Kidney epithelial cell (primary cell): ENCODE measurements at places on chromosomes 11 and 22.
A peak's percentile ranks its signal among the peaks of the same experiment; 100 is the strongest.

- no peak for DNase-seq
Measured at GRCh38 chr11:83508804-83509203, 222.6 kb upstream of the CCDC90B start.

DNA sequence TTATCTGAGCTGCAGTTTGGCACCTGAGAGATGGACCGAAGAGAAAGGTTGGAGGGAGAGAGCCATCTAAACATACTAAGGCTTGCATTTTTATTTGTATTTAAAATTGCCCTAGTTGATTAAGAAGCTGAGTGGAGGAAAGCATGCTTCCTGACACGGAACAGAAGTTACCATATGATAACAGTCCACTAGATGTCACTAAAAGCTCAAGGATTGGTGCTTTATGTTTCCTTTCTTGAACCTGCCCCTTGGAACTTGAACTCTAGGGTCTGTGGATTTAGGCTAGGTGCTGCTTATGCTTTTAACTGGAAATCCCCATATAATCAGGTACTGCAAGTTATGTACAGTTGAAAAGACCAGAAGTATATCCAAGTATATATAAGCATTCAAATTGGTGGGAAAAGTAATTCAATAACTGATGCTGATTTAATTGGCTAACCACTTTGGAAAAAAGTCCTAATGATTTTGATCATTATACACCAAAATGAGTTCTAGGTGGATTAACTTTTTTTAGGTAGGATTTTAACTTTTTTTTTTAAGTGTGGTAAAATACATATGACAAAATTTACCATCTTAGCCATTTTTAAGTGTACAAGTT lies 9.5 kb downstream of the RBMXL2 start:
- peak; percentile 1 for DNase-seq

DNA sequence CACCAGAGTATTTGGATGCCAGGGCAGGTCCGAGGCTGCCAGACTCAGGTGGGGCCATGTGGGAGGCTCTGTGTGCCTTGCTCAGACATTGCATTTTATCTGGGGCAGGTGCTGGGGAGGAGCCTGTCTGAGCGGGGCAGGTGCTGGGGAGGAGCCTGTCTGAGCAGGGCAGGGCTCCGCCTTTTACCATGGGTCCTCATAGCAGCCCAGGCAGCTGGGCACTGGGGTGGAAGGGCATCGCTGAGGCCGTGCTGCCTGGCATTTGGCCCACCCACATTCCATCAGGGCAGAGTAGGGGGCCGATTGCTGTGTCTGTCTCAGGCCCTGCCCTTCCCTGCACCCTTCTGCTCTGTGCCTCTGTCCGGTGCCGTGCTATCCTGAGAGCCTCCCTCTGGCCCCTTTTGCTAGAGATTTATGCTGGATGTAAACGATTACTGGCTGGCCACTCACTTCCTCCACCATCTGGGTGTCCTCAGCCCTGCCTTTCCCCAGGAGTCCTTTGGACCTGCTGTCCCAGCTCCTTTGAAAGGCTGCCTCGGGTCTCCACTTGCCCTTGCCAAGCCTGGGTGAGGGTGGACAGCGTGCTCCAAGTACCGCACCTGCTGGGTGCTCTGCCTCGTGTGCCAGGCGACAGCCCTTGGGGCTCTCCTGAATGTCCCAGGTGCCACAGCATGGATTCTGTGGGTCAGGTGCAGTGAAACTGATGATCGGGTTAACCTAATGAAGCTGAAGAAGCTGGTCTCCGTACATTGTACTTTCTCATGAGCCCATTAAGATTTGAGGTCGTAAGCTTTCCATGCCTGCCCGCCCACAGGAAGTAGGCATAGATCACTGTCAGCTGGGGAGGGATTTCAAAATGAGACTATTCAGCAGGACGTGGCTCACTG lies 281.6 kb downstream of the TBC1D22A start:
- peak; percentile 29 for DNase-seq

- no peak for DNase-seq
Measured at GRCh38 chr11:36074941-36075431, 131.1 kb downstream of the LDLRAD3 start.

GRCh38 chr22:44543781-44544477 lies 45.9 kb upstream of the RTL6 start:
- DNase-seq: no peak

- no peak for DNase-seq
Measured at GRCh38 chr11:128469220-128469619, 118.1 kb downstream of the ETS1 start.

GRCh38 chr11:123590296-123590912 lies 64.0 kb downstream of the SCN3B start:
- DNase-seq: peak; percentile 64

- DNase-seq: no peak
Measured at GRCh38 chr22:37199760-37200108, 11.7 kb upstream of the C1QTNF6 start.

DNA sequence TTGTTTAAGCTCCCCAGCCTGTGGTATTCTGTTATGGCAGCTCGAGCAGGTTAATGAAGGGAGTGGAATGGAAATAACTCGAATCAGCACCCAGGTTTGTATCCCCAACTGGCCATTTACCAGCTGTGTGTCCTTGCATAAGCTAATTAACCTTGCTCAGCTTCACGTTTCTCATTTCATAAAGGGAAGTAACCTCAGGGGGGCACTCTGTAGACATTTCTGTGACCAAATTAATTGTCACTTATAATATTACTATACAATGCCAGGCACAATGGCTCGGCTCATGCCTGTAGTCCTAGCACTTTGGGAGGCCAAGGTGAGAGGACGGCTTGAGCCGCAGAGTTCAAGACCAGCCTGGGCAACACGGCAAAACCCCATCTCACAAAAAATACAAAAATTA lies 13.8 kb downstream of the ADA2 start:
- DNase-seq: no peak

GRCh38 chr11:72792437-72793021 lies 1.3 kb downstream of the STARD10 start:
- no peak for DNase-seq

GRCh38 chr11:88680806-88681205 lies 343.3 kb upstream of the CTSC start:
- DNase-seq: no peak

- no peak for DNase-seq
Measured at GRCh38 chr11:31875866-31876560, 64.9 kb upstream of the PAX6 start.

DNA sequence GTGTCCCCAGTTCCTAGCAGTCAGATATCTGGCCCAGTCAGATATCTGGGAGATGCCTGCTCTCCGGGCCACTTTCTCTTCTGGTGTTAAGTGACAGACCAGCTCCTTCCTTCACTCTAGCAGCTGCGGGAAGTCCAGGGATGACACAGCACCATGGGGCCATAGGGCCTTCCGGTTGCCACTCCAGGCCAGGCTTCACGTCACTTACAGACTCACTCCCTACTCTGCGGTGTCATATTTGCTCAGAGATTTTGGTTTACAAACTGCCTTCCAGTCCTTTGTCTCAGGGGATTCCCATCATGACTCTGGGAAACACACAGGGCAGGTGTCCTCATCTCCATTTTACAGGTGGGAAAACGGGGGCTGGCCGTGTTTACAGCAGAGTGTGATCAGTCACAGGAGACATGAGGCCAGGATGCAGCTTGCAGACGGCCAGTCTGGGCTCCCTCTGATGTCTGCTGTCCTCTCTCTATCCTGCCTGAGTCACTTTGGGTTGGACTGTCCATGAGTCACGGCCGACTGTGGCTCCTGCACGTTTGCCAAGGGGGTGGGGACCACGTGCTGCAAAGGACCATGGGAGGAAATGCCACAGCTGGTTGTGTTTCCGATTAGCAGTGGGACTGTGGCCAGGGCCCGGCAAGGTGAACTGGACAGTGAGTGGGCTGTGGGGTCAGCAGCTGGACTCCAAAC lies 8.2 kb upstream of the TBC1D22A start:
- DNase-seq: peak; percentile 89

DNA sequence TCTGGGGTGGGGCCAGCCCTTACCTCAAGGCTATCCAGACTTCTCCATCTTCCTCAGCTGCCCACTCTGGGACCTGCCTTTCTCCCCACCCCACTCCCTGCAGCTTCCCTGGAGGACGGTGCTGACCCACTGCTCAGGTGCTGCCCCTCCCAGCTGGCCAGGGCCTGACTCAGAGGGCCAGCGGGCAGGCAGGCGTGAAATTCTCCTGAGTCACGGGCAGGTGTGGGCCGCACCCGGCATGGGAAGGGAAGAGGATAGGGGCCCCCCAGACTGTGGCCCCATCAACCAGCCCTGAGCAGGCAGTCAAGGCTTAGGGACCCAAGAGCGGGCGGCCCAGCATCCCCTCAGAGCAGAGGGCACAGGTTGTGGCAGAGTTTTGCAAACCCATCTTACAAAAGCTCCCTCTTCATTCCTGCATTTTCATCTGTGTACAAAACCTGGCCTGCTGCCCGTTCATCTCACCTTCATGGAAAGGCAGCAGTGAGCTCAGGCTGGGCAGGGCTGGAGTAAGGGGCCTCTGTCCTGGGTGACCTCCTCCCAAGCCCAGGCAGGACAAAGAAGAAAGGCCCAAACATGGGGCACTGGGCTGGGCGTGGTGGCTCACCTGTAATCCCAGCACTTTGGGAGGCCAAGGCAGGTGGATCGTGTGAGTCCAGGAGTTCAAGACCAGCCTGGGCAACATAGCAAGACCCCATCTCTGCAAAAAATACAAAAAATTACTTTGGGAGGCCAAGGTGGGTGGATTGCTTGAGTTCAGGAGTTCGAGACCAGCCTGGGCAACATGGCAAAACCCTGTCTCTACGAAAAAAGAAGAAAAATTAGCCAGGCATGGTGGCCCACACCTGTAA lies 6.1 kb downstream of the RHOD start:
- DNase-seq: no peak

DNA sequence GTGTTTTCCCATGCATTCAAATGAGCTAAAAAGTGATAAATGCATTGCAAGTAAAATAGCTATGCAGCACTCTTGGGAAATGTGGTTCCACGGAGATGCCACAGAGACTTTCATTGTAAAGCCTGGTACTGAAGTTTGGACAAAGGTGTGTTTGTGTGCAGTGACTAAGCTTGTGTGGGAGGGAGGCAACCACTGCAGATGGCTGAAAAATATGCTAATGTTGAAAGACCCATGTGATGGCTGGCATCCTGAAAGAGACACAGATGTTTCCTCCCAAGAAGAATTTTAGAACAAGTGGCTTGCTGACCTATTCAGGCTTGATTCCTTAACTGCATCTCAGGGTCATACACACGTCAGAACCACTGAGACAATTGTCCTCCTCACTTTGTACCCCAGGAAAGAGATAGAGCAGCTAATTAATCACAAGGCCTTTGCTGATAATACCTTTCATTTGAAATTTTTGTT lies 73.8 kb downstream of the FAM76B start:
- peak; percentile 73 for DNase-seq

GRCh38 chr22:18088825-18089568 lies 11.2 kb downstream of the PEX26 start:
- no peak for DNase-seq

DNA sequence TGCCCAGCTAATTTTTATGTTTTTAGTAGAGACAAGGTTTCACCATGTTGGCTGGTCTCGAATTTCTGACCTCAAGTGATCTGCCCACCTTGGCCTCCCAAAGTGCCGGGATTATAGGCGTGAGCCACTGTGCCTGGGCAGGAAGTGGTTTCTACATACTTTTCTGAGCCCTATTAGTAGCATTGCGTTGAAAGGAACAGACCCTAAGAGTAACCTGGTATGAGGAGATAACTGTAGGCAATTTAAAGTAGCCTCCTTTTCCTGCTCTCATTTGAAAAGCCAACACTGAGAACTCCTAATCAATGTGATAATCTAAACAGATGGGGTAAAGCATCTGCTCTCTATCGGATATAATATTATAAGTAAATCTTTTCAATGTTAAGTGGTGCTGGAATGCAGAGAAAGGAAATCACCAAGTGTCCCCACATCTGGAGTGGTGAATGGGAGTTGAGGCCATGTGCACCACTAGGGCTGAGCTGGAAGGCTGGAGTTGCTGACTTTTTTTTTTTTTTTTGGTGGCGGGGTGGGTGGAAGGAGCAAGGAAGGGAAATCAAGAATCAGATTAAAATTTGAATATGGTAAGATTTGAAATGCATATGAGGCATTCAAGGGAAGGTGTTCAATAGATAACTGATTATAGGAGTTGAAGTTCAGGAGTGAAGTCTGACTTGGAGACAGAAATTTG lies 20.7 kb downstream of the PDHX start:
- DNase-seq: no peak

DNA sequence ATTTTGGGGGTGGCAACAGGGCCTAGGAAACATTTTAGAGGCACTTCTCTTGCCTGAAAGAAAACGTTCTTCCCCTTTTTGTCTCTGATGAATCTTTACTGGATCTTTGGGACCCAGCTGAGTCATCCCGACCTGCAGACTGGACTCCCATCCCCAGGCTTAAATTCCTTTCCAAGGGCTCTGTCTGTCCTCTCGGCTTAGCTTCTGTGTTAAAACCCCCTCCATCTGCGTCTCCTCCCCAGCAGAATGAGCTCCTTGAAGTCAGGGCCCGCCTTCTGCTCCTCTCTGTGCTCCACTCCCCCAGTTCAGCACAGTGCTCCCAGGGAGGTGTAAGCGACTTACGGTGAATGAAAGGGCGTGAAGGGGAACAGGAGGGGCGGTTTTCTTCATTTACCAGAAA lies 895 bp upstream of the DAGLA start:
- DNase-seq: no peak
